Body of pancreas (tissue), 4 donors: ENCODE measurements at places on chromosomes 3 and 15.

DNA sequence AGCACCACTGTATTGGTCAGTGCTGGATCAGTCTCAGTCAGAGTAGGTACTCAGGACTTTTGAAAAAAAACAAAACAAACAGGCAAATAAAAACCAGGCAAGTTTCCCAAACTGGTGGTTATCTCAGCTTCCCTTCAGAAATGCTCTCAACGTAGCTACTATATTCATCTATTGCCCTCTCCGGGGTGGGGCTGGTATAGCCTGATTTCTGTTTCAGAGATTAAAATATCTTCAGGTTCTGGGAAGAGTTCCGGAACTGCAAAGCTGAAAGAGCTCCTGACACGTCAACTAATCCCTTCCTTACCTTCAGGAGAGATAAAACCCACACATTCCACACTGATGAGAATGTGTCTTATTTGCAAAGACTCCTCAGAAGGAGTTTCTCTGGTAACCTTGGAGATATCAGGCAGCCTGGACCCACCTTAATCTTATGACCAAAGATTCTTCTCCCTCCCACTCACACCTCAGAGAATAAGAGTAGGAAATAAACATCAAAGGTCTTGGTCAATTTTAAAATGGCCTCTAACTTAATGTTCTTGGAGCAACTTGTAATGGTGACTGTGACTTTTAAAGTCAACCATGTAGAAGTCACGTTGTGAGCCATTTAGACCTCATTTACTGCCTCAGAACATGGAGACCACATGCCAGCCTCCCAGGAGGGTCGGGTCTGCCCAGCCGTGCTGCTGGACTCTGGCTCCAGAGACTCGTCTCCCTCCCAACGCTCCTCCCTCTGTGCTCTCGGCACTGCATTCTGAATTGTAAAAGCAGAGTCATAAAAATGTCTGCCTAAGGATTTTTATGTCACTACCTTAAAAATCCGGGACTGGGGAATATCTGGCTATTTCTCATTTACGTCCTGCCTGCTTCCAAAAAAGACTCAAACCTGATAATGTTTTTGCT lies 53.8 kb downstream of the CDCP1 start:
- peak; percentile 18 for DNase-seq

- DNase-seq = no peak
These were observed 26.7 kb upstream of the LRTM1 start for GRCh38 chr3:54954521-54954920.

DNA sequence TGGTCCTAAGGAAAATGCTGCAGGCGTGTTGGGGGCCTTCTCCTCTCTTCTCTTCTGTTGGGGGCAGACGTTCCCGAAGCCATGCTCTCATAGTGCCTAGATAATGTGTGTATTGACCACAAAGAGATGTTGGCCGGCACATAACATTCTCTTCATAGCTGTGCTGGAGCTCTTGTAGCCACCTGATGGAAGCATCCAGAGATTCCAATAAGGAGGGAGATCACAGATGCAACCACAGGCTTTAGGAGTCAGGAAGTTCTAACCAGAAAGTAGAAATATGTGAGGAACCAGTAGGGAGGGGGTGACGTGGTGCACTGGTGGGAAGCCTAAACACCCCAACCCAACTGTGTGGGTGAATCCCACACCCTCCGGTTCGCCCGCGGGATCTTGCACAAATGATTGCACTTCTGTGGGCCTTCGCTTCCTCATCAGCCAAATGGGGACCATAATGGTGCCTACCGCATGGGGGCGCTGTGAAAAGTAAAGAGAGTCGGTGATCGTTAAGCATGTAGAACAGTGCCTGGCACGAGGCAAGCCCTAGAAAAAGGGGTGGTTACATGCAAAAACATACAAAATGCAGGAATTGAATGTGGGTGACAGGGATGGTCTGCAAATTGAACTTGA lies 87.8 kb downstream of the TOP2B start:
- DNase-seq = no peak

GRCh38 chr15:26109203-26109602 lies 246.1 kb upstream of the ATP10A start:
- no peak for DNase-seq

DNA sequence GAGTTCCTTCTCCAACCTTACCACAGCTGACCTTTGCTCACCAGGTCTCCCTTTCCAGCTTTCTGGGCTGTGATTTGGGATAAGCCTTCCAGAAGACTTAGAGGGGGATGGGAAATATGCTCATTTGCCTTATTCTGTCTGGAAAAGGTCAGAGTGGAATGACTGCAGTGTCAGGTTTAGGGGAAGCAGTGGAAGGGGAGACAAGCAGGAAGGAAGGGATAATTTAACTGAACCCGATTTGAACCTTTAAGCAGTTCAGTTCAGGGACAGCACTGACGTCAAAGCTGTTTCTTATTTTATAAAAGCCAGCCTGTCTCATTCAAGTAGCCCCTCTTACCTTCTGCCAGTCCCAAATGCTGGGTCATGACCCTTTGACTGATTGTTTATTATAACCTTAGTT lies 418.4 kb upstream of the RARB start:
- no peak for DNase-seq

- DNase-seq = no peak
These were observed 129.5 kb upstream of the BHLHE40 start for GRCh38 chr3:4849739-4850138.

DNA sequence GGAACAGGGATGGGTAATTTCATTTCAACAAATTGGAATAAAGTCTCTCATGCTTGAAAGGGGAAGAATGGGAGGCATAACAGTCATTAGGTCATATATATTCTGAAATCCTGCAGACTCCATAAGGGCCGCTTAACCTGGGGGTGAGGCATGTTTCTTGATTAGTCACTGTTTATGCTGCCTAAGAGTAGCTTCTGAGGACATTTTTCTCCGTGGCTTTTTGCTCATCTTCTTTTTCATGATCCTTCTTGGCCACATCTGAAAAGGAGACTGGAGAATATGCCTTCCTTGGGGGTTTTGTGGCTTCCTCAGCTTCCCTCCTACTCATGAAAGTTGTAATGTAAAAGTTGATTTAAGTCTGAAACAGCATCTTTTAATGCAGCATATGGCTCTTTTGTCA lies 20.0 kb upstream of the CFAP20DC start:
- DNase-seq = no peak

GRCh38 chr15:74958320-74958907 lies 1.8 kb upstream of the RPP25 start:
- peak; percentile 88 for DNase-seq

DNA sequence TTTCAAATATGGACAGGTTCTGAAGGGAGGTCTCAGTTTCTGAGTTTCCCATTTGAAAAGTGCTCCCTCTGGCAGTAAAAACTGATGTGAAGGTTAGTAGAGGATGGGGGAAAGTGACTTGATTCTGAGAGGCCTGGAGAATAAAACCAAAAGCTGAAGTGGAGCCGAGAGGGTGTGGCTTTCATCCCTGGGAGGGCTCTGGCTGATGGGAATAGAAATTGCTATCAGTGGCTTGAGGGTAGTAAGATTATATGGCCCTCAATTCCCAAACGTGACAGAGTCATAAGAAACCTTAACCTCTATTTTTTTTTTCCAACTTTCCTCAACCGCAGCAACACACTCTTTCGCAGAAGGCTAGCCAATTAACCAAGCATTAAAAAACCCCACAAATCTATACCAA lies 185.9 kb downstream of the MEIS2 start:
- no peak for DNase-seq

DNA sequence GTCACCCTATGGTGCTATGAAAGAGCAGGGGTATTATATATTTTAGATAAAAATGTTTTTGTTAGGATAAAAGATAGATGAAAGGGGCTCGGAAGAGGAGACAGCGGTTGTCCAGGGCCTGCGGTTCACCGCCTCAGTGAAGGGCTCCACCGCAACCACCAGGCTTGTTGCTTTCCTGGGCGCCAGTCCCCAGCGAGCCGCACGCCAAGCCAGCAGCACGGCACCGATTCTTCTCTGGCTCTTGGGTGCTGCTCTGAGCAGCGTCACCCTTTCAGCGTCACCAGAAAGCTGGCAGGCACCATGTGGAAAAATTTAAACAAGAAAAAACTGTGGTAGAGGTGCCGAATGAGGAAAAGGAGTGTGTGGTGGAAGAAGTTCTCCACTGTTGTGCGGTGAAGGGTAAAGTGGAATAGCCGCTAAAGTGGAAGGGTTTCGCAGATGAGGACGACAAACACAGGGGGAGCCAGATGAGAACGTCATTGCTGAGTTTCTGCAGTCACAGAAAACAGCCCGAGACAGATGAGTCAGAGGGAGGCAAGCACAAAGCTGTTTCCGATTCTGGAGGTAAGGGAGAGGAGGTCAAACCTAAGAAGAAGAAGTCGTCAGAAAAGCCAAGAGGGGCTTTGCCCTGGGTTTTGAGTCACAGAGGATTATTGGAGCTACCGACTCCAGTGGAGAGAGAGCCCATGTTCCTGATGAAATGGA lies 569.2 kb downstream of the ZBBX start:
- no peak for DNase-seq

GRCh38 chr15:56831467-56832005 lies 86.9 kb upstream of the TCF12 start:
- DNase-seq = no peak

- DNase-seq = no peak
These were observed 370.7 kb upstream of the SLCO3A1 start for GRCh38 chr15:91482799-91483198.

- no peak for DNase-seq
These were observed 1.8 kb upstream of the SRGAP3 start for GRCh38 chr3:9251055-9251786.

GRCh38 chr3:128859630-128860029 lies 19.8 kb upstream of the ACAD9 start:
- DNase-seq = no peak

- DNase-seq = peak; percentile 25
These were observed 26.9 kb upstream of the EHHADH start for GRCh38 chr3:185280572-185281365.

DNA sequence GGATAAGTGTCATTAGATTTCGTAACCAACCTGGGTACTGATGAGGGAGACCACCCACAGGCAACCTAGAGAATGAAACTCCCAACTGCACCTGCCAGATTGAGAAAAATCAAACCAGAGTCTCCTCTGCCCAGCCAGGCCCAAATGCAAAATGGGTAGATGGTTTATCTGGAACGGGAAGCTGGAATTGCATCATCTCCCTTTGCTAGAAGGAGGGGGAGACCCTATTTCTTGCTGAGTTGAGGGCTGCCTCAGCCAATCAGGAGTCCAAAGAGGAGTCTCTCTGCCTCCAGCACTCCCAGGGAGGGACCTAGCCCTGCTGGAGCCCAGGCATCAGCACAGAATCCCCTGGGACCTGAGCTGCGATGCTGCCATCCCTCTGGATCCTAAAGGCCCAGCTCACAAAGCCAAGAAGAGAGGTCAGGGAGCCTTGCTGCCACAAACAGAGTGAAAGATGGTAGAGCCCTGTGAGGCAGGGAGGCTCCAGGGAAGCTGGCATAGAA lies 8.1 kb downstream of the RMDN3 start:
- DNase-seq = no peak

DNA sequence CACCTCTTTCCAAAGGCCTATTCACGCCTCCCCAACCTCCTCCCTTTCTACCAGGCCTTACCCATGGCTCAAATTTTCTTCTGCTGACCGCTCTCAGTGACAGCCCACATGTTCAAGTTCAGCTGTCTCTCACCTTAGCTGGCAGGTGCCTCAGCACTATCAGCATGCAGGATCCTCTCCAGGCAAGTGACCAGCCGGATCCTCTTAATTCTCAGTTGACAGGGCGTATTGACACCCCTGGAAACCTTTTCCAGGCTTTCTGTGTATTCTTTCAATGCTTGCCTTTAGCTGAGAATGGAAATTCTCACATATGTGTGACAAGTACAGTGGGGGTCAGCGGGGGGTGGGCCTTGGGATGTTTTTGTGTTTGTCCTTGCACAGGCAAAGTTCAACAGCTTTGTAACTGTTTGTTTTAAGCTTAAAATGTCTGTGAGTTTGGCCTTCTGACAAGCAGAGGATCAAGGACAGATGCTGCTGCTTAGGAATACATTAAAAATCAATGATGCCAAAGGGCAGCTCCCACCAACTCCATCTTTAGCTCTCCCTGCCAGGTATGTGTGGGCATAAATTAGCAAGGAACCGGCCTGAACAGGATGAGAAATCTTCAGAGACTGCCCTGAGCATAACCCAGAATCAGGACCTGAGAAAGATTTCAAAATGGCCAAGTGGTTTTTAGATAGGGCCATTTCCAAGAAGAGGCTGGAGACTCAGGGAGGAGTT lies 17.4 kb upstream of the BDH1 start:
- DNase-seq = no peak

GRCh38 chr3:5017925-5018531 lies 38.8 kb downstream of the BHLHE40 start:
- DNase-seq = peak; percentile 56

DNA sequence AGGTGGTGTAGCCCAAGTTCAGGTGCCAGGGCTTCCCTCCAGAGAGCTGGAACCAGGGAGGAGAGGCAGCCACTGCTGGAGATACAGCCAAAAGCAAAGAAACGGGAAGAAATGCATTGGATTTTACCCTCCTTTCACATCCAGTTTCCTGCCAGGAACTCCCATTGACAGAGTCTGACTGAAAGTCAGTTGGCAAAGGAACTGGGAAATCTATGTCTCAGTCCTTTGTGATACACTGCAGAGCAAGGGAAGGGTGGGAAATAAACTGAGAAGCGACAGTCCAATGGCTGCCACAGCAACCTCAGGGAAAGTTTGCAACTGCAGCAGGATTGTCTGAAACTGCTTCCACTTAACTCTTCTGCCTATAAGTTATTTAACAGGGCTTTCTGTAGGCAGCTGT lies 142.6 kb downstream of the SATB1 start:
- DNase-seq = no peak

DNA sequence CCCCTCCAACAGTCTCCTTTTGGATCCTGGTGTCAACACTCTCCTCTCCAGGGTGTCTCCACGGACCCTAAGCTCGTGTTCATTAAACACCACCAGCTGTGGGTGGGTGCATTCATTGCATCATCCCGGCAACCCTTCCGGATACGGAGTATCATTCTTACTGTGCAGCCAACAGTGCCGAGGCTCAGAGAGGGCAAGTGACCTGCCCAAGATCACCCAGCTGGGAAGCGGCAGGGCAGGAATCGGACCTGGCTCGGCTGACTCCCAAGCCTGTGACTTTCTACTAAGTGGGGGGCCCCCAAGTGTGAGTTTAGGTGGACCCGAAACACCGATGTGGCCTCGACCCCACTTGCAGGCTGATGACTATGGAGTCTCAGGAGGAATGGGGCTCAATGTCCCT lies 20.4 kb downstream of the H1-8 start:
- DNase-seq = no peak

GRCh38 chr3:127800508-127800907 lies 21.8 kb downstream of the MGLL start:
- DNase-seq = no peak
